ENCODE measurements at places on chromosomes 4 and X. TPM values are rescaled to one million over a fixed set of nuclear protein-coding genes. Genes with fewer than 3 reads are reported as not detected.

Gene POU3F4
- not detected for total RNA-seq

Gene CAPN6
- total RNA-seq: not detected

Gene ENPEP
- total RNA-seq: not detected

Gene VEGFC
- 18.9 TPM for total RNA-seq

All from pulmonary artery endothelial cell (primary cell).